ENCODE measurements at places on chromosomes 7 and 10.

DNA sequence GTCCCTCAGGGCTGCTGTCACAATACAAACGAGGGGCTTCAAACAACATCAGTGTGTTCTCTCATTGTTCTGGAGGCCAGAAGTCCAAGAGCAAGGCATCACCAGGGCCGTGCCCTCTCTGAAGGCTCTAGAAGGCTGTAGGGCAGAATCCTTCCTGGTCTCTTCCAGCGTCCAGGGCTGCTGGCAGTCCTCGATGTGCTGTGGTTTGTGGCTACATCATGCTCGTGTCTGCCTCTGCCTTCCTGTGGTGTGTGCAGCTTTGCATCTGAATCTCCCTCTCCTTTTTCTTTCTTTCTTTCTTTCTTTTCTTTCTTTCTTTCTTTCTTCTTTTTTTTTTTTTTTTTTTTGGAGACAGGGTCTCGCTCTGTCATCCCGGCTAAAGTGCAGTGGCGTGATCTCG lies 103.5 kb downstream of the INSYN2A start:
- no peak for DNase-seq

DNA sequence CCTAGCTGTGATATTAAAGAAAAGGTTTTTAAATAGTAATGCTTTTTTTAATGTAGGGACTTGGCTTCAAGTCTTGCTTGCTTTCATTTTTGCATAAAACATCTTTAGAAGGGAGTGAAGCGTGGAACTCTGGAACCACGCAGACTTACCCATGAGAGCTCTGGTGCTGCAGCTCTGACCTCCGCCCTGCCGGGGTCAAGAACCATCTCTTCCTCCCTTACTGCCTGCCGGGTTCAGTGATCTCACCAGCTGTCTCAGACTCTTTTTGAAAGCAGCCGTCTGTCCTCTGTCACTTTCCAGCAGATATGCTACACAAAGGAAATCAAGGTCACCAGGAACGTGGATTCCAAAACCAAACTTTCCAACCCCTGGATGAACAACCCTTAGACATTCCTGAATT lies 353.8 kb downstream of the GPR37 start:
- DNase-seq = no peak

DNA sequence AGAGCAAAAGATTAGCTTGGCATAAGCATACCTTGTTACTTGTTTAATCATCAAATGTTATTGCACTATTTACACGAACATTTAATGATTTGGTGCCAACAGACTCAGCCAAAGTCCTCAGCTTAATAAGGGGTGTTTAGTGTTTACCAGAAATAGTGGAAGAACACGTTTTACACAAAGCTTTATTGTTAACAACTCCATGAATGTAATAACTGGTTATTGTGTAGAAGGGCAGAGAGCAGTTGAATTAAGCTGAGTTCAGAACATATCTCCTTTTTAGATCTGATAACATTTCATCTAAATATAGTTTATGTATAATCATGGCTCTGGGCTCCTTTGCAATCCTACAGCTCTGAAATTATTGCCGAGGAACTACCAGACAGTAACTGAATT lies 99.1 kb downstream of the CABCOCO1 start:
- no peak for DNase-seq

DNA sequence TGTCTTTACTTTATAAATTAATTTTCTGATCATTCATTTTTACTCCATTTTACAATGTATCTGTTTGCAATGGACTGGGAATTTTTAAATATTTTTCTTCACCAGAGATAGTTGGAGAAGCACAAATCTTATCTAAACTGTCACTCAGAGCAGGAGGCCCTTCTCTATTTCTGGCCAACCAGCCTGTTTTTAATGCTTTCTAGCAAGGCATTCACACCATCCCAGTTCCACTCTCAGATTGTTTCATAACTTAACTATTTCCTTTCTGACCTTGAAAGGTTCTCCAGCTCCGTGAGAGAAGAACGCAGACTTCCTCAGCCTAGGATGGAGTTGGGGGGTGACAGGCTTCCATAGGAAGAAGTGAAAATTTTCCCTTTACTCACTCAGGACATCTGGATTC lies 155.8 kb downstream of the SKIDA1 start:
- no peak for DNase-seq

DNA sequence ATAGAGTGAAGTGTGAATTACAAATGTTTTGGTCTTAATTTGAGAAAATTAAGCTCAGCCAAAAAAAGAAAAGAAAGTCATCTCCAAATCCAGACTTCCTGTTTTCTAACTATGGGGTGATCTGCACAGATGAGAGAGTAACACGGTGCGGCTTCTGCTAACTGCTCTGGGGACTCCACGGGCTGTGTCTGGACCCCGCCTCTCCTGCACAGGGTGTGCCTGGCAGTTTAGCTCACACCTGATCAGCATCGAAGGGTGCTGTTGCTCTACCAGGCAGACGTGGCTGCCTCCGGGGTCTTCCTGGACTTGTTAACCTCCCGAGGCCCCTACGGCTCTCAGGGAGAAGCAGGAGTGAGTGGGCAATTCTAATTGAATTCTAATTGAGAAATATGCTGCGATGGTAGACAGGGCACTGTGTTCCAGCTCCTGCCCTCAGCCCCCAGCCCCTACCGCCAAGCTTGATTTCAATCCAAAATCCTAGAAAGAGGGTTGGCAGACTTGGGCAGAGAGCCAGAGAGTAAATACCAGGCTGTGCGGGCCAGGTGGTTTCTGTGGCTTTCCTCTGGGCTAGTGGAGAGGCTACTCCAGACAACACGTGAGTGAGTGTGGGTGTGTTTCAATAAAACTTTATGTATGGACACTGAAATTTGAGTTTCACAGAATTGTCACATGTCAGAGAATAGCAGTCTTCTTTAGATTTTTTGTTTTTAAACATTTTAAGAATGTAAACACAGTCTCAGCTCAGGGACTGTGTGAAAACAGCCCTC lies 13.4 kb downstream of the SHH start:
- DNase-seq = no peak

GRCh38 chr10:3122486-3123205 lies 49.9 kb downstream of the PITRM1 start:
- DNase-seq = no peak
